ENCODE measurements at places on chromosomes 7 and 10.

GRCh38 chr10:12031404-12031803, 11.2 kb downstream of the UPF2 start:
- no peak for DNase-seq

GRCh38 chr10:66837335-66837734, 88.5 kb upstream of the LRRTM3 start:
- DNase-seq = no peak

- DNase-seq = no peak
These were observed 48.1 kb downstream of the TNPO3 start for GRCh38 chr7:129006636-129007414.

GRCh38 chr7:113824117-113824823, 94.5 kb downstream of the PPP1R3A start:
- DNase-seq = no peak

GRCh38 chr7:76129366-76129765, 72.3 kb upstream of the SRRM3 start:
- DNase-seq = no peak

DNA sequence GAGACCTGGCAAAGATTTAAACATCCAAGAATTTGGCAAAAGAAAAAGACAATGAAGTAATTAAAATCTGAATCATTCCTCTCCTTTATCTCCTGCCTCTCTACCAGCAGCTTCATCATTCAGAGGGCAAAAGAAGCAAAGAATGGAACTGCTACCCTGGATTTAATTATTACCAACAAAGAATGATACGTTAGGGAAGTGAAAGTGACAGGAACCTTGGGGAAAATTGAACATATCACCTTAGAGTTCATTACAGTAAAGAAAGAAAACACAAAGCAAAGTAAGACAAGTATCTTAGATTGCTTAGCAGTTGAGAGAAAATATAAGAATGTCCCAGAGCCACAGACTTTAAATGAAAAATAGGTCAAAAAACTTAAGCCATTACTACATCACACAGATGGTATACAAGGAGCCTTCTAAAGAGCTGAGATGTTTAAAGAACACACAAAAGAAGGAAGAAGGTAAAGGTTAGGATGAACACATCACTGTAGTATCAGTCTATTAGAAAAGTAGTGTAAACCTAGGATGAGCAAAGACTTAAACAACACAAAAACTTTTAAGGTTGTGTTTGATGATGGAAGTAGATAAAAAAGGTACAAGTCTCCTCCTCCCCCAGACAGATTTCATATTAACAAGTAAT, 17.5 kb downstream of the CTNNA3 start:
- no peak for DNase-seq

DNA sequence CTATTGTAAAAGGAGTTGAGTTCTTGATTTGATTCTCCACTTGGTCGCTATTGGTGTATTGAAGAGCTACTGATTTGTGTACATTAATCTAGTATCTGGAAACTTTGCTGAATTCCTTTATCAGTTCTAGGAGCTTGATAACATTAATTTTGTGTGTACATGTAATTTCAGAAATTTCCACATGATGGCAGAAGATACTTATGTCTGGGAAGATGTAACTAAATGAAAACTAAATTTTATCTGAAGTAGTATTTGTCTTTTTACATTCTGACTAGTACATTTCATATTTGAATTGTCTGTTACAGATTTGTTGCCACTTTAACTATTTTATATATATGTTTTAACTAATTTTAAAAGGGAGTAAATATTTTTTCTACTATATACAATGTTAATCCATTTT, 27.6 kb downstream of the SDHAF3 start:
- no peak for DNase-seq

- no peak for DNase-seq
These were observed 11.1 kb upstream of the CUL1 start for GRCh38 chr7:148687555-148687954.

DNA sequence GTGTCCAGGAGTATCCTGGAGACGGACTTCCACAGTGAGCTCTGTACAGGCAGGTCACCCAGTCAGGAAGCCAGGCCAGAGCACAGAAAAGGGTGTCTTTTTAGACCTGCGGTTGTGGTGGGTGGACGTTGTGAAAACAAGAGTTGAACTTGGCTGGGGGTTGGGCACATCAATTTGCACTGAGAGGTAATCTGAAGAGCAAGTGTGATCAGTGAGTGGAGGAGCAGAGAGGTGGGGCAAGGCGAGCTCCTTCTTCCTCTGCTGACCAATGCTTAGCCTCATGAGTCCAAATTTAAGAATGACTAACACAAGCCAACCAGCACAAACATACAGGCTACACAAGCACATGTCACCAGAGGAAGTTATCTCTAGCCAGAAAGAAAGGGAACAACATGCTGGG, 310.8 kb downstream of the TCERG1L start:
- no peak for DNase-seq

- DNase-seq = no peak
These were observed 603.0 kb downstream of the PTPRN2 start for GRCh38 chr7:157984423-157985163.

DNA sequence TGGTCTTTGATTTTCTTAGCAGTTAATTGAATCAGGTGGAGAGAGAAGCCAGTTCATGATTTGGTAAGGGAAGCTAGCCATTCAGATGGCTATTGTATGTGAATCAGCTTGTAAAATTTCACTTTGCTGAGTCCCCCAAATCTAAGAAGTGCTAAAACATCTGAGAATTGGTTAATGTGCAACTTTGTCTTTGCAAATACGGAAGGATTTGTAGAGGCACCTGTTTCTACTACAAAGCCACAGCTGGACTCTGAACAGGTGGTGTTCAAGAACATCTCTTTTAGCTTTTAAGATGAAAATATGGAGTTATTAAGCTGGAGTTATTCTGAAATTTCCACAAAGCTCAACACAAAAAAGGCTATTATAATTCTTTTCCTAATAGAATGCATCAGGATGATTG, 132.6 kb downstream of the VPS50 start:
- no peak for DNase-seq

- no peak for DNase-seq
These were observed 328.4 kb upstream of the C7orf33 start for GRCh38 chr7:148261996-148262688.

DNA sequence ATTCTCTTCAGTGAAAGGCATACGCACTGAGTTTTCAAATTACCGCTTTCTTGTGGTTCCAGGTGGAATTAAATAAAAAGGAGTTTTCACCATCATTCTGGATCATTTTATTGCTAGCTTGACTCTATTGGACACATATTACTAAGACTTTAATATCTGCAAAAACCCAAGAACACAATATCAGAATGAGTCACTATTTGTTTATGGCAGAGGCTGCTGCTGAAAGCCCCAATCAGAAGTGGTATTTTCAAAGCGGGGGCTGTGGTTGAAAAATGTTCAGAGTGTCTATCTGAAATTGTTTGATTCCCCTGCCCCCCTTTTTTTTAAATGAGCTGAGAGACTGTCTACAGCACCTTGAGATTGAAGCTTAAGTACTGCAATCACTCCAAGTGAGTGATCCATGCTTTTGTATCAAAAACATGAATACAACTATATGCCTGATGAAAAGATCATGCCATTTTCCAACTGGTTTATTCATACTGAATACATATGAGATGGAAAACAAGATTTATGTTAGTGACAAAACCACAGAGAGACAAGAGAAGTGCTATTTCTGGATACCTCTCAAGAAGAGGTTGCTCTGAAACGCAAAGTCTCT, 376.4 kb downstream of the HTR7 start:
- no peak for DNase-seq
